SW480 (cell line): ENCODE measurements at places on chromosomes 16 and 17.

DNA sequence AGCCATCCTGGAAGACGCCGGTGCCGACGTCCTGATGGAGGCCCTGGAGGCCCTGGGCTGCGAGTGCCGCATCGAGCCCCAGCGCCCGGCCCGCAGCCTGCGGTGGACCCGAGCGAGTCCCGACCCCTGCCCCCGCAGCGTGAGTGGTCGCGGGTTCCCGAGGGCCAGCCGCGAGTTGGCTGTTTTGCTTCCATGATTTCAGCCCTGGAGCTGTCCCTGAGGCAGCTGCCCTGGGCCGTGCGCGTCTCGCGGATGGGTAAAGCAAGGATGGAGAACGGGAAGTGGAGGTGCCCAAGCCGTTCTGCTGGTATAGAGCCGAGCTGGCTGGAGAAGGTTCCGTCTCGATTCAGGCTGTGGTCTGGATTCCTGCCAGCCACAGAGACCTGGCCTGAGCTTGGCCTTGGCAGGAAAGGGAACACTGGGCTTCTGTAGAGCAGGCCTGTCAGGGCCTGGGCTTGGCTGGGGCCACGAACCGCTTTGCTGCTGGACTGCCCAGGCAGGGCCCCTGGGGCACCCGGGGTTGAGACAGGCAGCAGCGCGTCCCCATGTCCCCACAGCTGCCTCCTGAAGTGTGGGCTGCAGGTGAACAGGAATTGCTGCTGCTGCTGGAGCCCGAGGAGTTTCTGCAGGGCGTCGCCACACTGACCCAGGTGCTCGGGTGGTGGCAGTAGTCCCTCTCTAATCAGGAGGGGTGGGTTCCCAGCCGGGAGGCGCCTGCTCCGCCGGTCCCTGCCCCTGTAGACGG, 941 bp upstream of the MRPS34 start:
- no peak for DNase-seq

- DNase-seq, result no peak
These were observed 13.1 kb downstream of the FBXO39 start for GRCh38 chr17:6789146-6789545.

DNA sequence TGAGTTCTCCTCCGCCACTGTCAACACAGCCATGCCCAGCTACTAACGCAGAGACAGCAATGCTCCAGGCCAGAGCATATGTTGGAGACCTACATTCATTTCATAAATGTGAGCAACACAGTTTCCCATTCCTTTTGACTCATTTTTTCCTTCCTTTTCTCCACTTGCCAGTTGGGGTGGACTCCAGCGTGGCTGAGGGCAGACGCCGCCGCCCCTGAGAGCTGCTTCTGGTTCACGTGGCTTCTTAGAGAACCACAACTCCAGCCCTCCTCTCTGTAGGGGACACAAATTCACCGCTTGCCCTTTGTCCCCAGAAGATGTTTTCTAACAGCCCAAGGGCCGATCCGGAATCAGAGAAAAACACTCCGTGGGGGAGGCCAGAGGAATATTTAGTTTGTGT, 45.8 kb upstream of the ZCCHC14 start:
- DNase-seq, result no peak

- no peak for DNase-seq
These were observed 83.2 kb downstream of the LITAF start for GRCh38 chr16:11503566-11503965.

DNA sequence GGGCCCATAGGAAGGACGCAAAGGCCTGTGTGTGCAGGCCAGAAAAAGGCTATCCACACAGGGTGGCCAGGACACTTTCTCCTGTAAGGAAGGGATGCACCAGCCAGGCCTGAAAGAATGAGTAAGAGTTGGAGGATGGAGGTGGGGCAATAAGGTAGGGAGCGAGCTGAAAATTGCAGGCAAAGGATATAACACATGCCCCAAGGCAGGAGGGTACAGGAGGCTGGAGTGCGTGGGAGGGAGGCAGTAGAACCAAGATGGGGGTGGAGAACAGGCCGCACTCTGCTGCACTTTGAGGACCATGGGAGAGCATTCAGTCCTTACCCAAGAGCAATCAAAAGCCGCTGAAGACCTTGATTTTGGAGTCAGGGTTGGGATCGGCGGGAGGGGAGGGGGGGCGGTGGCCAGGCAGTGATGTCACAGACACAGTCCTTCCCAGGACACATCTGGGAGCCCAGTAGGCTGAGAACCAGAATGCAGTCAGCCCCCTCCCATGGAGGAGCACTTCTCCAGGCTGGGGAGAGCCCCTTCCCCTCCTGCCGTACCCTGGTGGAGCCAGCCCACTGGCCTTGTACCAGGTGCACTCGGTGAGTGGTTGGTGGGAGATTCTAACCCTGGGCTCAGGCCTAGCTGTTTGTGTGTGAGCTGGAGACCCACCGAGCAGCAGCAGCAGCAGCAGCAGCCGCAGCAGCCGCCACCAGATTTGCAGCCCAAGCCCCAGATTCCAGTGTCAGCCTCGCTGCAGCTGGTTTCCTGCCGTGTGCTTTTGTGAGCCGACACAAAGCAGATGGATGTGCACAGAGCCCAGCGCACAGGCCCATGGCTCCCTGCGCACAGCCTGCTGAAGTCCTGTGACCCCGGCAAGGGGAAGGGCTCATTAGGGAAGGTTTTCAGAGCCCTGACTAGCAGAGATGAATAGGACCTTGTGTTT, 17.5 kb downstream of the ANKRD40 start:
- no peak for DNase-seq

DNA sequence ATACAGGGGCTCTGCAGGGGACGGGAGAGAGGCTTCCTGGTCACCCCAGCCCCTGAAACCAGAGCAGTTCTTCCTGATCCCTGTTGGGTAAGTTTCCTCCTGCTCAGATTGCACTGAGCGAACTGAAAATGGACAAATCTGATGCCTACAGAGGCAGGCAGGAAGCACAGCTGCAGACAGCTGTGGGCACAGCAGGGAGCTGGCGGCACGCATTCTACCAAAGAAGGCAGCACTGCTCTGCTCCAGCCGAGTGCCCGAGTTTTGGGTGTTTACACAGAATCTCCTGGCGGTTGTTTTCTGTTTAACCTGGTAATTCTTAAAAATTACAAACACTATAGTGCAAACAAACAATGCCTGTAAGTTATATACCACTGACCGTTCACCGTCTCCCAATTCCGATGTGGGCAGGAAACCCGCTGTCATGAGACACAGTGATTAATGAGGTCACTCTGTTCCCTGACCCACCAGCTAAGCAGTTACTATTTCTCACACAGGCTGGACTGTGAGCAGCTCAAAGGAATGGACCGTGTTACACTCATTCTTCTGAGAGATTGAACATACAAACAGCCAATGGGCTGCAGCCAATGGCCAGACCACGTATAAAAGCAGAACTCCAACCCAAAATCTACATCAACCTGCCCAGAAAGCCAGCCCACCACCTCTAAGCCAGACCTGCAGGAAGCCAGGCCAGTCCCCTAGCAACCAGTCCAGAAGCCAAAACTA, 25.5 kb downstream of the NSMCE1 start:
- DNase-seq, result peak; percentile 20
